NCI-H1436 (cell line): ENCODE measurements at places on chromosomes 16 and 17.

DNA sequence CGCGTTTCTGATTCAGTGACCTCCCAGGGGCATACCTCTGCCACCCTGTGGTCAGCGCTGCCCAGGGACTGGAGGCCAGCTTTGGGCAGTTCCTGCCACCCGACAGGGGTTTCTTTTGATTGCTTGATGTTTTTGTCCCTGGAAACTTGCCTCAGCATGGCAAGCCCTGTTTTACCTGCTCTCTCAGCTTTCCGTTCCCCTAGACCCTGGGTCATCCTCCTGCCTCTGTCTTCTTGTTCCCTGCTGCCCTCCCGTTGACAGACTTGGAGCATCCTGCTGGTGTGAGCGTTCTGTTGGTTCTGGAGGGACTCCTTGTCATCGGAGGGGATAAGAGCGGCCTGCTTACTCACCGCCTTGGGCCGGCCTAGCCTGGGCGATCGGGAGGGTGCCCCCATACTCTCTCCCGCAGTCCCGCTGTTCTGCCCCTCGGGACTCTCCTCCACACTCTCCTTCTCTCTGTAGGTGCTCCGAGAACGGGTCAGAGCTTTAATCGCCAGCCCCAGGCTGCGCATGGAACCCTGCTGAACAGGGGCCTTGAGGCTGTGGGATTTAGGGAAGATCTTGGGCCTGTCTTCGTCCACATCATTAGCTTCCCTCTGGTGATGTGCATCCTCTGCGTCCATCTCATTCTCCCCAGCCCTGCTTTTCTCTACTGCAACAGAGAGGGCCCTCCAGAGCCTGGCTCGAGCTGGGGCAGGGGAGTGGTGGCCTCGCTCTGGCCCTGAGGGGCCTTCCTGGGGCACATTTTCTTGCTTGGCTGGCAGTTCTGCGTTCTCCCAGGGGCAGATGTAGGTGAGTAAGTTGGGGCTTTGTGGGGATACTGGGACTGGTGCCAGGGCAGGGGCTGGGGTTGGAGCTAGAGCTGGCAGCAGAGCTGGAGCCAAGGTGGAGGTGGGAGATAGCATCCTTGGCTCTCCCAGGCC is 13.7 kb downstream of the GPR179 start:
- DNase-seq: no peak

- DNase-seq: peak; percentile 18
Observed at GRCh38 chr16:84117494-84117843, 727 bp upstream of the MBTPS1 start.

DNA sequence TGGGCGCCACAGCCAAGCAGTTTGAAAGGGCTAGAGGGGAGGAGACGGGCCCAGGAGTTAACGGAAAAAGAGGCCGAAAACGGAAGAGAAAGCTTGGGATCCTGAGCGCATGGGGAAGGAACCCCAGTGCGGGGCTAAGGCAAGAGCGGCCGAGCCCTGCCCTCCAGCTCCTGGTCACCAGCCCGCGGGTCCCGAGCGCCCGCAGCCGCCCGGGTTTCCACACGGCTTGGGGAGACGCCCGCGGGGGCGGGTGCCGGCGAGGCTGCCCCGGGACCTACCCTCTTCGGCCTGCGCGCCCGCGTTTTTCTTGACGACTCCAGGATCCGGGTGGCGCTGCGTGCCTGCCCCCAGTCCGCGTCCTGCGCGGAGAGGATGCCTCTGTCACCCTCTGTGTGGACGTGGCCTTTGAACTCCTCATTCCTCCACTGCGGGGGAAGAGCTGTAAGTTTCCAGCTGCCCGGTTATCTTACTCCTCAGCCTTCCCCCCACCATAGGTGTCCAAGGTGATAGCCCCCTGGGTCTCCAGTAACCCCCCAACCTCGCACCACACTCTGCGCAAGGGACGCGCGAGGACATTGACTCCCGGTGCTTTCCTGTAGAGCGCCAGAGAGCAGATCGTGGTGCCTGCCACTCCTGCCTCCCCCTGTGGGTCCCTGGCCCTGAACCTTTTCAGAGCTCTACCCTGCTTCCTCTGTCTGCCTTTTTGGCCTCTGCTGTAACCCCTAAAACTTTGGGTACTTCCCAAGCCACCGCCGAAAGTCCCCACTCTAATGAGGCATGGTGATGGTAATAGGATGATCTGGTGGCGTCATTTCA is 1.7 kb upstream of the CDH11 start:
- no peak for DNase-seq

DNA sequence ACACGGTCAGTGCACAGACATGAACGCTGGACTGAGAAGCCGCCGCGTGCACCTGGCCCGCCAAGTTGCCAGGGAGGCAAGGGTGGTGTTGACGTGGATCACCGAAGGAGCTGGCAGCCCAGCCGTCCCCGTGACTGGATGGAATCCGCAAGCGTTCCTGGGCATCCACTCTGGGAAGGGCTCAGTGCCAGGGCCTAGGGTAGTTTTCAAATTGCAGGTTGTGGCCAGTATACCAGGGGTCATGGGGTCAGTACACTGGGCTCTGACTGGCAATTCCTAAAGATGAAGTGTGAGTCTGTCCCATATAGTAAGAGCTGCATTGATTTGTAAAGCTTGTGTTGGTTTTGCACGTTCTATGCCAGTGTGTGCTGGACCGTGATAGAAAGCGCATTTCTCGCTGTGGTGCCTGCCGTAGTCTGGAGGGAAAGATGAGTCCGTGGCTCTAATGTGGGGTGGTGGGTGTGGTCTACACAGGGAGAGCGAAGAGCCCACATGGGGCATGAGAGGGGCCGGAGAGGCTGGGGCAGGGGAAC is 21.1 kb upstream of the METRNL start:
- no peak for DNase-seq

- no peak for DNase-seq
Observed at GRCh38 chr16:71520550-71520949, 5.7 kb upstream of the CHST4 start.

DNA sequence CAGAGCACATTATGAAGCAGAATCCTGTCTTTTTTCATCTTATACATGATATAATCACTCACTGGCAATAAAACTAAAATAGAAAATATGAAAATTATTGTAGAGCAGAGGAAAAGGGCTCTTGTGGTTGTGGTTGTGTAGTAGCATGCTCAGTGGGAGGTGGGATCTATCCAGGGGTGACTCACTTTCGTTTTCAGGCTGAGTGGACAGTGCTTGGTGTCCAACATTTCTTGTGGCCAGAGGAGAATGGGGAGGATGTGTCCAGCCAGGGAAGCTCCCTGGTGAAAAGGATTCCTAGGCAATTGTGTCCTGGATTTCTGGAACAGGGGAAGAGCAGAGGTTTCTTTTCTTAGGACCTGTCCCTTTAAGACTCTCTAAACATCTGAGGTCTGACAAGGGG is 31.9 kb upstream of the CPHXL start:
- no peak for DNase-seq

DNA sequence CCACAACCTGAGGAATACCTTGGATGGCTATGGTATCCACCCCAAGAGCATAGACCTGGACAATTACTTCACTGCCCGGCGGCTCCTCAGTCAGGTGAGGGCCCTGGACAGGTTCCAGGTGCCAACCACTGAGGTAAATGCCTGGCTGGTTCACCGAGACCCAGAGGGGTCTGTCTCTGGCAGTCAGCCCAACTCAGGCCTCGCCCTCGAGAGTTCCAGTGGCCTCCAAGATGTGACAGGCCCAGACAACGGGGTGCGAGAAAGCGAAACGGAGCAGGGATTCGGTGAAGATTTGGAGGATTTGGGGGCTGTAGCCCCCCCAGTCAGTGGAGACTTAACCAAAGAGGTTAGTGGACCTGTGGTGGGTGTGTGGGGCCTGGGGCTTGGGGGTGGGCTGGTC is 3.1 kb downstream of the NFE2L1 start:
- no peak for DNase-seq

DNA sequence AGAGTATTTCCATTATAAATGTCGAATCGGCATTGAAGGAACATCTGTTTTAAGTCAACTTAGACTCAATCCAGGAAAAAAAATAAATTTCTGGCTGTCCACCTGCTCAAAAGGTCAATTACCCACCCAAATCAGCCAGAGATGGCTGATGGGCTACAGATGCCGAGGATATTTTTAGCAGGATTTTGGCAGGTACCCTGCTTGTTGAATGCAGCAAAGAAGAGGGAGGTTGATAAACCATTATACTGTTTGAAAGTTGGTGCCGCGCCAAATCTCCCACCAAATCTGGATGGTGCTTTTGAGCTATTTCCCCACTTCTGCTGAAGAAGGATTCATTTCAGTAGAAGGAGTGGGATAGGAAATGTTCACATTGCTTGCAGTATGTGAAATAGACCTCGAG is 537.7 kb downstream of the MAF start:
- no peak for DNase-seq

DNA sequence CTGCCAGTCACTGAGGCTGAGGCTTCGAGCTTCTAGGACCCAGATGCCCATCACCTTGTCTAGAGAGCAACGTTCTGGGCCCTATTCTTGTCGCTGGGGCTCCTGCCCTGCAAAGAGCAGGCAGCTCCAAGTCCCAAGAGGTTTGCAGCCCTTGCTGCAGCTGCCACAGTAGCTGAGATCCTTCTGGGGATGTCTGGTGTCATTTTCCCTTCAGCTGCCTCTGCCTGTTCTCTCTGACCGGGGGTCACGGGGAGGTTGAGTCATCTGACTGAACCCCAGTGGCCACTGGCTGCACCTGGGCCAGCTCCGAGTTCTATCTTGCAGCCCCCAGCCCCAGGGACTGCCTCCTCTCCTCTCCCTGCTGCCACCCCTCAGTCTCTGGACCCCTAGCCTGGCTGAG is 4.9 kb downstream of the WSCD1 start:
- peak; percentile 37 for DNase-seq

DNA sequence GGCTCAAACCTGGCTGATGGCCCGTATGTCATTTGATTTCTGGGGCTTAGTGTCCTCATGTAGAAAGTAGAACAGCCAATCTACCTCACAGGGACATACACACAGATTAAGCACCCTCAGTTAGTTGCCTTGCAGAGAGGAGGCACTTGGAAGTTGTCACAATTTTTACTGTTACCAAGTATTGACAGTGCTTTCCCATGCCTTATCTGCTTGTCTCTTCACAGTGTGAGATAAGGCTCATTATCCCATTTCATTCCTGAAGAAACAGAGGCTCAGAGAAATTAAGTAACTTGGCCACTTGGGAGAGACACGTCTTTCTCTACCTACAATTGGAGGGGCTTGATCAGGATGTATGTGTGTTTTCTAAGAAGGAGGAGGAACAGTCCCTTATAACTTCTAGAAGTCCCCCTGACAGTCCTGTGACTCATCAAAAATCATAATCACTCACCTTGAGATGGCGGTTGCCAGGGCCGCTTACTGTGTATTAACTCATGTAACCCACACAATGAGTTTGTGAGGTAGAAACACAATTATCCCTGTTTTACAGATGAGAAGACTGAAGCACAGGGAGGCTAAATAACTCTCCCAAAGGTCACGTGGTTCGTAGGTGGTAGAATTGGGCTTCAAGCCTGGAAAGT is 56.9 kb upstream of the LHX1 start:
- no peak for DNase-seq

GRCh38 chr17:19579867-19580565 is 46.4 kb downstream of the SLC47A1 start:
- DNase-seq: no peak

DNA sequence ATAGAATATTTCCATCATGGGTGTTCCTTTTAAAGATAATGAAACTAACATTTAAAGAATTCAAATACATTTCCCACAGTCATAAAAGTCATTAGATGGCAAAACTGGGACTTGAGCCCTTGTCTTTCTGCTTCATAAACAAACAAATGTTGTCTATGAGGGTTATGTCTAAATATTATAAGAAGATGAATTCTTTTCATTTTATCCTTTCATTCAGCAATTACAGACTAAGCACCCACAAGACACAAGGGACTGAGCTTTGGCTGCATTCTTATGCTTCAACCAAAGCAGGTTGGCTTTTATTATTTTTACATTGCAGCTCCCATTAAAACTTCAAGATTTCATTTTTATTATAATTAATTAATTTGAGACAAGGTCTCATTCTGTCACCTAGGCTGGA is 14.9 kb downstream of the SARM1 start:
- no peak for DNase-seq

- no peak for DNase-seq
Observed at GRCh38 chr16:3640632-3641501, 13.6 kb upstream of the DNASE1 start.

GRCh38 chr17:51742571-51742970 is 415.9 kb downstream of the CA10 start:
- DNase-seq: no peak

GRCh38 chr17:1110862-1111598 is 68.8 kb downstream of the ABR start:
- no peak for DNase-seq

DNA sequence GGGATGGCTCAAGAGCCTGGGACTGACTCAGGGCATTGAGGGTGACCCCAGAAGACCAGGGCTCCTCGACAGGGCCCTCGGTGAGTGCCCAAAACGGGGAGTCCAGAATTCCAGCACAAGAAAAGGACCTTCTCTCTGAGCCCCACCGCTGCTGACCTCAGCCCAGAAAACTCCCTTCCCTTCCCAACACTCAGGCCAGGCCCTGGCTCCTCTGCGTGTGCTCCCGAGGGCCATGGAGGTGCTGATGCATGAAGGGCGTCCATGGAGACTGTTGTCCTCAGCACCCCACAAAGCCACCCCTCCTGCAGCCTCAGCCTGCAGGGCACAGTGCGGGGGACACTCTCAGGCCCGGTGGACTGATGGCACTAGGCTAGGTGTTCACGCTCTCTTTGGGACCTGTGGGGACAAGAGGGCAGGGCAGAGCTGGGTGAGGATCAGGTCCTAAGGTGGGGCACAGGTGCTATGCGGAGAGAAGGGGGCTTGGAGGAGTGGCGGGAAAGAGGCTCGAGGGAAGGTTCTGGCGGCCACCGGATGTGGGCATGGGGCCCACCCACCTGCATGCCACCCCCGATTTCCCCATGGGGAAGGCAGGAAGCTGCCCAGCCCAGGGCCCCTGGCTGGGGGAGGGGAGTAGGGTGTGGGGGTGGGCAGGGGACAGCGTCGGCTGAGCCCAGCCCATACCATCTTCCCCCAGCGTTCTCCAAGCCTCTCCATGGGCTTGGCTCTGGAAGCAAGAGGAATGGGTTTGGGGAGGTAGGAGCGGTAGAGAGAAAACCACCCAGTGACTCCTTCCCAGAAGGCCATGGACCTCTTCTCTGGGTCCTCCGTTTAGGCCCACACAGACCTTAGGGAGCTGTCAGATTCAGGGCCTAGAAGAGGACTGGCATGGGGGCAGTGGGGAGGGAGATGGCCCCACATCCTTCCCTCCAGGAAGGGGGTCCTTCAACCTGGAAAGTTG is 4.5 kb upstream of the TSPOAP1 start:
- no peak for DNase-seq

- DNase-seq: no peak
Observed at GRCh38 chr17:81410852-81411251, 15.6 kb downstream of the BAHCC1 start.

GRCh38 chr17:4449736-4450135 is 16.0 kb downstream of the SPNS3 start:
- no peak for DNase-seq

DNA sequence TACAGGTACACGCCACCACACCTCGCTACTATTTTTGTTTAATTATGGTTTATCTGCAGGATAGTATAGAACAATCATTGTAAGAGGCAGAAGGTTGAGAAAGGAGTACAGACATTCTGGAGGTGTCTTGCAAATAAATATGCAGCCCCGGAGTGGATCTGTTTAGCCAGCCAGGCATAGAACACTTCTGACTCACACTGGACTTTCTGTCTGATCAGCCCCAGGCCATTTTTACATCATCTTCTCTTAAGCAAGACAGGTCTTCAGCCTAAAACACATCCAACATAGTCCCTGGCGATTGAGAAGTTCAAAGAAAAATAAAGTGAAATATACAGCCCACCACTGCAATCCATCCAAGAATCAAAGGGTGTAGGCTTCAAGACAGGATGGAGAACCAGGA is 81.4 kb downstream of the XYLT1 start:
- DNase-seq: no peak

- DNase-seq: peak; percentile 29
Observed at GRCh38 chr17:75344666-75345065, 55.4 kb upstream of the SLC25A19 start.
